Spinal cord (tissue), 10 donors: ENCODE measurements at places on chromosomes 2 and 18. TPM values are rescaled to one million over a fixed set of nuclear protein-coding genes. Genes with fewer than 3 reads are reported as not detected.

- DNase-seq = no peak
Measured at GRCh38 chr18:24766376-24766775, 305.9 kb downstream of the HRH4 start.

- DNase-seq = no peak
Measured at GRCh38 chr18:11996190-11996754, 15.0 kb downstream of the IMPA2 start.

GRCh38 chr2:23399674-23400261 is 14.8 kb downstream of the KLHL29 start:
- no peak for DNase-seq

The RGPD3 gene
- 0.50 TPM for total RNA-seq

The RAPH1 gene
- total RNA-seq = 73.9 TPM

The DPP10 gene
- 30.6 TPM for total RNA-seq

The ST6GAL2 gene
- total RNA-seq = 23.0 TPM

The FLACC1 gene
- total RNA-seq = 5.0 TPM
